ENCODE measurements at places on chromosomes 2 and 18.

- DNase-seq = no peak
Measured at GRCh38 chr2:240387325-240387668, 48.2 kb upstream of the GPC1 start.

GRCh38 chr2:237296756-237297155 lies 117.2 kb downstream of the COL6A3 start:
- no peak for DNase-seq

GRCh38 chr2:76829374-76830234 lies 692.6 kb downstream of the LRRTM4 start:
- no peak for DNase-seq

- DNase-seq = no peak
Measured at GRCh38 chr2:10964052-10964790, 52.5 kb downstream of the KCNF1 start.

GRCh38 chr2:160912276-160912675 lies 248.0 kb upstream of the TANK start:
- DNase-seq = no peak

DNA sequence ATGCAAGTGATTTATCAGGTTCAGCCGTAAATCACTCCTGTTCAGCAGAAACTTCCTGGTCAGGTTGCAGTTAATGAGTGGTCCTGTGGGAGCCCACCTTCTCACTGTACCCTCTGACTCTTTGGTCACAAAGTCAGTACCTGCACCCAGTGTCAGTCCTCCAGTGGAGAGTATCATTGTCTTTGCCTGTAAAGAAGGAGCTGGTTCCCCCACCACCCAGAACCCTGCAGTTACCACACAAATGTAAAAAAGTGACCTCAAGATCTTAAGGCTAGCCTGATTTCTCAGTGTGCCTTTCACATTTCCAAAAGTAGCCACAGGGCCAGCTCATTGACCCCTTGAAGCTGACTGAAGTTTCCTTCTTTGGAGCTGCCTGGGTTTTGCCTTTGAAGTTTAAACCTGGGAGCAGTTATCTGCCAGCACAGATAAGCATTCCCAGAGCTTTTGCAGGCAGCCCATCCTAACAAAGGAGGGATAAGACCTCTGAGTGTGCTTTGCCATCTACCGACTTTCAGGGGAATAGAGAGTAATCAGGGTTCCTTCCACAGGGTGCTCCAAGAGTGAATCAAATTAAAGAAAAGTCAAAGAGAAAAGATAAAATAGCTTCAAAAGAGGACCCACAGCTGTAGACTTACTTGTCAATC lies 725.2 kb downstream of the CPS1 start:
- no peak for DNase-seq

Measured in activated CD4-positive, alpha-beta T cell treated with anti-CD3 and anti-CD28 coated beads, Interleukin-2, Interleukin-6, amounts not matched to agents 100 ng/mL and 50 ng/mL, durations not matched to agents 16 hours and 8 hours (primary cell).